ENCODE measurements at places on chromosomes 2 and 18.

GRCh38 chr2:157320409-157320808 is 5.2 kb downstream of the ERMN start:
- DNase-seq = no peak

DNA sequence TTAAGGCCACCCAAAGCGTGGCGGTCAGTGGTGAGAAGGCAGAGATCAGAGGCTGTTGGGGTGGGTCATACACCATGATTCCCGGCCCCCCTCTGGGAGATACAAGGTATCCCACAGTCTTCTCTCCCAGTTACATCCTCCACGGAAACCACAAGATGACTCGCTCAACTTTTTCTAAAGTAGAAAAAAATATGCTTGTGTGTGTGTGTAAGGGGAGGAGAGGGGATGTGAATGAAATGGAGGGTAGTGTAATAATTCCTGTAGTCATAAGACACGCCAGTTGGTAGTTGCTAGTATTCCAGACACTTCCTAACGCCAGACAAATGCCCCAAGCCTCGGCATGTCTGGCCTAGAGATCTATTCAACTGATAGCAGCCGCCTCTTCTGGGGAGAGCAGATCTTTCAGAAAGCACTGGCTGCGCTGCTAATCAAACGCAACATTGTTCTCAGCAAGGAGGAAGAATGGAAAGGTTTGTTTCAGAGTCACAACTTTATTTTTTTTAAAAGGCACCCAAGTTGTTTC is 143.5 kb downstream of the TGIF1 start:
- no peak for DNase-seq

DNA sequence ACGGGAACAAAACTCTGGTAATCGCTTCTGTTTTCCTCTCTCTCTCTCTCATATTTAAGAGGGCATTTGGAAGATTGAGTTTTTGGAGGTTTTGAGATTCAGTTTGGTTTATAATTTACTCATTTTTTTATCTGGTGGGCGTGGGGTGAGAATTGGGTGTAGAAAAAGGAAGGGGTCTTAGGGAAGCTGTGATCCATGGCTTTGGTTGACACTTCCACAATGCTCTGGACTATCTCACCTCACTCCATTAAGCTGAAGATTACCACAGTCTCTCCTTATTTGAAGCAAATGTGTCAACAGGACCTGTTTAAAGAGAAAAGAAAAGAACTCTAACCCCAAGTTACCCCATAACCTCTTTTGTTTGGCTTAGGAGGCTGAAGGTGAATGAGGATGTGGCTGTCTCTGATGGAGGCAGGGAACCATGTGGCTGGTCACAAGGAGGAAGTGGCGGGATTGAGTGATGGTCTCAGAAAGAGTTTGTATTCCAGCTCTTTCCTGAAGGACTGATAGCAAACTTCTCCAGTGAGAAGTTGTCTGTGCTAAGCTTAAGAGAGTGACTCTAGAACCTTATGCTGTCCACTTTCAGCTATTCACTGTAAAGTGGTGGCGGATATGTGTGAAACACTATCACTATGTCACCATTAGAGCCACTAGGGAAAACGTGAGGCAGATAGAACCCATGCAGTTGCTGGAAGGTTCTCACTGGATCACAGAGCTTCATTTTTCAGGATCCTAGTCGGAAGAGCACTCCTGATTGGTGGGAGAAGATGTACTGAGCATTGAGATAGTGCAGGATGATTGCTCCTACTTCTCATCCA is 934 bp downstream of the ZNF804A start:
- no peak for DNase-seq

GRCh38 chr2:196887431-196887830 is 39.1 kb downstream of the PGAP1 start:
- no peak for DNase-seq

DNA sequence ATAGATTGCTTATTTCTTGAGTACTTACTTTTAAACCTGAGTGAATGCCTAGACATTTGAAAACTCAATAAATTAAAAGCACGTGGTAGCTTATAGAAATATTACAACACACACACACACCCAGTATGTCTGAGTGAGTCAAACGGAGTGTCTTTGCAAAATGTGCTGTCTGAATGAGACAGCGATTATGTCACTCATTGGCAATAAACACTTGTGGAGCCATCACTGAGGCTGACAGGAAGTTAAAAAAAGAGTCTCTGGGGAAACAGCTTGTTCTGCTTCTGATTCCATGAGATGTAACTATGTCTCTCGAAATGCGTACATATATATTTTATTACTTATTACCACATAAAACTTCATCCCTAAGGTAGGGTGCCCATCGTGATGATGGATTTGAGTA is 22.3 kb upstream of the VPS4B start:
- no peak for DNase-seq

- no peak for DNase-seq
Measured at GRCh38 chr2:174338671-174339560, 4.2 kb downstream of the SP9 start.
